ENCODE measurements at places on chromosomes 2 and 18. TPM values are rescaled to one million over a fixed set of nuclear protein-coding genes. Genes with fewer than 3 reads are reported as not detected.

DNA sequence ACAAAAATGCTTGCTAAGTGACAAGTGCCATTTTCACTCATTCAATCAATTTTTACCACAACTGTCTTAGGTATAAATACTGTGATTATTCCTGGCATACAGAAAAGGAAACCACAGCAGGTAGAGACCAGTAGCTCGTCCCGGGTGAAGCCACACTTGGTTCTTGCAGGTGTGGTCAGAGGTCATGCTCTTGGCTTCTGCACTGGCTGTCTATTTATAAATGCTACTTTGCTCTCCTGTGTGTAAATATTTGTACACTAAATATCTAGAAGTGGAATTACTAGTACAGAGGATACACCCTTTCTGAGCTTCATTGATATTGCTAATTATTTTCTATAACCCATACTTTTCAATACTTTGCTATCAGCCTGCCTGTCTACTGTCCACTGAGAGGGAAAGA lies 284.6 kb downstream of the MYT1L start:
- no peaks in the 10 kb centered on the region for H3K36me3 ChIP-seq
- H3K4me3 ChIP-seq: no peak overlapping the region
- no peaks in the 10 kb centered on the region for H3K4me1 ChIP-seq
- no peak for DNase-seq
- H3K27me3 ChIP-seq: no peaks in the 10 kb centered on the region

DNA sequence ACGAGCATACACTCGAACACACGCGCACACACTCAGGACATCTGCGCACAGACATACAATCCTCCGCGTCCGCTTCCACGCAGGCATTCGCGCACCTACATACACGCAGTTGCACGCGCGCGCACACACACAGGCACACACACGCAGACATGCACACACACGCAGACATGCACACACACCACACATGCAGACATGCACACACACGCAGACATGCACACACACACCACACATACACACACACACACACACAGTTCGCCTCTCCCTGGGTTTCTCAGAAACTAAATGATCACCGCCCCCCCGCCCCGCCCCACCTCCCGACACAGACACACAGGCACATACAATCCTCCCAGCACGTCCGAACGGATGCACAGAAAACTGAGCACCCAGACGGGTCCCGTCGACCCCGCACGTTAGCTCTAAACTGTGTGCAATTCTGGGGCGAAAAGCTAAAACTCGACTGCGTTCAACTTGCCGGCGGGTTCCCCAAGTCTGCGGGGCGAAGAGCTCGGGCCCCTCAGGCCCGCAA lies 1.0 kb downstream of the EPHA4 start:
- peak overlapping the region; percentile 78 for H3K27ac ChIP-seq
- peaks cover 19% of the 10 kb centered on the region for H3K4me1 ChIP-seq
- no peaks in the 10 kb centered on the region for H3K36me3 ChIP-seq
- peak overlapping the region; percentile 93 for H3K4me3 ChIP-seq

DNA sequence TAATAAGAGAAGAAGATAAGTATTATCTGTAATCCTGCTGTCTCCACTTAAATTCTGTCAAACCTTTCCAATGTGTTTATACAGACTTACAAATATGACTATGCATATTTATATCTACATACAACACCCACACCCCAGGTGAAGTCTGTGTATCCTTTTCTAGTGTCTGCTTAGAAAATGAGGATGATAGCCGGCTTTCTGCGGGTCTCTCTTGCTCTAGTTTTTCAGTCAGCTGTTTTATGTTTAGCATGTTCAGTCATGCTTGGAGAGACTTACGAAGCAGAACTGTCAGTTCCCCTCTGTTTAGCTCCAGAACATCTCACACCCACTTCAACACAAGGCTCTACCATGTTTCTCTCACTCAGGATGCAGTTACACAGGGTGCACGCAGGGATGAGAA lies 137.3 kb upstream of the NFATC1 start:
- no peak for DNase-seq
- H3K4me1 ChIP-seq: no peaks in the 10 kb centered on the region
- no peaks in the 10 kb centered on the region for H3K27me3 ChIP-seq
- no peak overlapping the region for H3K27ac ChIP-seq
- no peak overlapping the region for H3K4me3 ChIP-seq

GRCh38 chr2:11342551-11343367 lies 1.7 kb downstream of the ROCK2 start:
- DNase-seq: no peak
- H3K4me3 ChIP-seq: peak overlapping the region; percentile 96
- peak overlapping the region; percentile 98 for H3K27ac ChIP-seq
- H3K36me3 ChIP-seq: no peaks in the 10 kb centered on the region
- no peaks in the 10 kb centered on the region for H3K27me3 ChIP-seq

DNA sequence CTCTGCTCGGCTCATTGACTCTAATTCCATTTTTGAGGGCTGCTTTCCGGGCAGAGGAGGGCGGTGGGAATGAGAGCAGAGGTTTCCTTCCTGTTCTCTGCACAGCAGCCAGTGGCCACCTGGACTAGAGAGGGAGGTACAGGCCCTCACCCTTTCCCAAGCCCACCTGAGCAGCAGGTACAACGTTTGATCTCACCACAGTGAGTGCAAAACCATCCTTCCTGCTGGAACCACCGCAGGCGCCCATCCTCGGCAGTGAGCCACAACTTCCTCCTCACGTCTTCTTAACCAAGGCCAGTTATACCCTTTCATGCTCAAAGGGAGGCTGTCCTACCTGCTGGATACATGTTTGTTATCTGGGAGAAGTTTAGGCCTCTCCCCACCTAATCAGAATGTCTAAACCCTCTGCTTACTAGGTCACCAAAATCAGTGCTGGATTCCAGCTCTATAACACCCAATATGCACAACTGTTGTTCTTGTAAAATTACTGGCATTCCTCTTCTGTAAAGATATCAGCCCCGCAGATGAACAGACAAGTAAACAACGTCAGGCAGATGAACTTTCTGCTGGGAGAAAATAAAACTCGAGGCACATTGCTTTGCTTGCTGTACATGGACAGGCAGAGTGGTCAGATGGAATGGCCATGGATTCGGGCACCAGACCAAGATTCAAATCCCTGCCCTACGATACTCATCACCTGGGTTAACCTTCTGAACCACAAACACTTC lies 191.4 kb downstream of the SH3RF3 start:
- DNase-seq: no peak
- H3K36me3 ChIP-seq: no peaks in the 10 kb centered on the region
- no peak overlapping the region for H3K4me3 ChIP-seq

GRCh38 chr2:167271932-167272331 lies 383.7 kb downstream of the XIRP2 start:
- no peaks in the 10 kb centered on the region for H3K4me1 ChIP-seq
- H3K4me3 ChIP-seq: no peak overlapping the region
- no peaks in the 10 kb centered on the region for H3K27me3 ChIP-seq
- DNase-seq: no peak
- no peak overlapping the region for H3K27ac ChIP-seq
- no peaks in the 10 kb centered on the region for H3K36me3 ChIP-seq

DNA sequence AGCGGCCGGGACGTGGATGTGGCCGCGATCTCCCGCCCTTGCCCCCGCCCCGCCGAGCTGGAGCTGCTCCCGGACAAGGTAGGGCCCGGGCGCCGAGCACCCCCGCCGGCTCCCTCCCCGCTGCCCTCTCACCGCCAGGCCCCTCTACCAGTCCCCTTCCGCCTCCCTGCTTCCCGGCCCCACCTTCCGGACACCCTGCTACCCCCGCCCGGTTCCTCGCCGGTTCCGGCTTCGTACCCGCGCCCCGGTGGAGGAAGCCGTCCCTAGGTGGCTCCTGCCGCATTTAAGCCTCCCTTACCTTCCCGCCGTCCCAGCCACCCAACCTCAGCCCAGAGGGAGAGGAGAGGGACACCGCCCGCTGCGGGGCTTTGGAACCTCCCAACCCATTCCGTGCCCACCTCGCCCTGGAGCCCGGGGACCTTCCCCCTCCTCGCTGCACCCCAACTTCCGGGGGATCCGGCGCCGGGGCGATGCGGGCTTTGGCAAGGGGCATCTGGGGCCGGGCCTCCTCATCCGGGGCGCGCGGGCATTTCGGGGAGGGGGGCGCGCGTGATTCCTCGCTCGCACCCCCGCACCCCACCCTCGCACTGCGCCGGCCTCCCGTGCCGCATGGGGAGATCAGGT lies 475 bp downstream of the B3GNT2 start:
- H3K4me1 ChIP-seq: peaks cover 13% of the 10 kb centered on the region
- H3K36me3 ChIP-seq: no peaks in the 10 kb centered on the region
- peak overlapping the region; percentile 80 for H3K27ac ChIP-seq
- no peaks in the 10 kb centered on the region for H3K27me3 ChIP-seq
- peak; percentile 72 for DNase-seq

DNA sequence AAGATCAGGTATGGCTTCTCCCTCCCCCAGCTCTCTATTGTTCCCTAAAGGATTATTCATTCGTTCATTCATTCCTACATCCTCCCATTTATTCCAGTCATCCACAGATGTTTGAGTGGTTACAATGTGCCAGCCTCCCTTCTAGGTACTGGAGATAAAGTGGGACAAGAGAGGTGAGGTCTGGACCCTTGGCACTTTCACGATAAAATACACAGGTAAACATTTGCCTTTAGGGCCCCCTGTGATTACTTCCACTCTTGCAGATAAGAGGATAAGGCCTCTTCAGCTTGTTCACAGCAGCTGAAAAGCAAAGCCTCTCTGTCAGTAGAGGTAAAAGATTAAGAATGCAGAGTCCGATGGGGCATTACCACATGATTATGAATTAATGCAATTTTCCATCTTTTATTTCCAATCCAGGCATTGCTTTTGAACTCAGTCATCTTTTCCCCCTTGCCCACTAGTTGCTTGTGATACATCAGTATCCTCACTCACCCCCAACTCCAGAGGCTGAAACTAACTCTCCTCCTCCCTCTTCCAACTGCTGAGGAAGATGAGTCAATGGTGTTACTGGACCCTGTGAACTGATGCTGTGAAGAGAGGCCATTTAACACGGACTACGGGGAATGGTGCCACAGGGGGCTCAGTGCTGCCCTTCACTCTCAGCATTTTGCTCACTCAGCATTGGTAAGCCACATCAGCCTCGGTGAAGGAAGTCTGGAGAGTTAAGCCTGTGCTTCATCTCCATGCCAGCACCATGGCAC lies 1.1 kb upstream of the DPP4 start:
- DNase-seq: no peak
- no peaks in the 10 kb centered on the region for H3K36me3 ChIP-seq
- H3K4me3 ChIP-seq: no peak overlapping the region
- no peaks in the 10 kb centered on the region for H3K4me1 ChIP-seq
- H3K27ac ChIP-seq: no peak overlapping the region

- peaks cover 44% of the 10 kb centered on the region for H3K4me1 ChIP-seq
- H3K27ac ChIP-seq: peak overlapping the region; percentile 74
- H3K36me3 ChIP-seq: no peaks in the 10 kb centered on the region
- H3K4me3 ChIP-seq: no peak overlapping the region
Observed at GRCh38 chr18:57748770-57749603, 54.1 kb downstream of the ATP8B1 start.

DNA sequence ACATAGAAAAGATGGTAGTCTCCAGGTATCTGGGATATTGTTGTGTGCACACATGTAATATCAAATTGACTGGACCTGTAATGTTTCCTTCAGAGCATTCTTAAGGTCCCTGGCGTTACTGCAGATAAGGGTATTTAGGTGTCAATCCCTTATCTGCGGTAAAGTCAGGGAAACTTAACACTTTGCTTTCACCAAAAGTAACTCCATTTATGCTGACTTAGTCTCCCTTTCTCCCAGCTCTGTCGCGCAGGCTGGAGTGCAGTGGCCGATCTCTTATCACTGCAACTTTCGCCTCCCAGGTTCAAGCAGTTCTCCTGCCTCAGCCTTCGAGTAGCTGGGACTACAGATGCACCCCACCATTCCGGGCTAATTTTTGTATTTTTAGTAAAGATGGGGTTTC lies 1.8 kb downstream of the CNNM3 start:
- H3K27ac ChIP-seq: no peak overlapping the region
- peaks cover 15% of the 10 kb centered on the region for H3K36me3 ChIP-seq
- H3K4me3 ChIP-seq: peak overlapping the region; percentile 93
- DNase-seq: no peak
- peaks cover 55% of the 10 kb centered on the region for H3K4me1 ChIP-seq

DNA sequence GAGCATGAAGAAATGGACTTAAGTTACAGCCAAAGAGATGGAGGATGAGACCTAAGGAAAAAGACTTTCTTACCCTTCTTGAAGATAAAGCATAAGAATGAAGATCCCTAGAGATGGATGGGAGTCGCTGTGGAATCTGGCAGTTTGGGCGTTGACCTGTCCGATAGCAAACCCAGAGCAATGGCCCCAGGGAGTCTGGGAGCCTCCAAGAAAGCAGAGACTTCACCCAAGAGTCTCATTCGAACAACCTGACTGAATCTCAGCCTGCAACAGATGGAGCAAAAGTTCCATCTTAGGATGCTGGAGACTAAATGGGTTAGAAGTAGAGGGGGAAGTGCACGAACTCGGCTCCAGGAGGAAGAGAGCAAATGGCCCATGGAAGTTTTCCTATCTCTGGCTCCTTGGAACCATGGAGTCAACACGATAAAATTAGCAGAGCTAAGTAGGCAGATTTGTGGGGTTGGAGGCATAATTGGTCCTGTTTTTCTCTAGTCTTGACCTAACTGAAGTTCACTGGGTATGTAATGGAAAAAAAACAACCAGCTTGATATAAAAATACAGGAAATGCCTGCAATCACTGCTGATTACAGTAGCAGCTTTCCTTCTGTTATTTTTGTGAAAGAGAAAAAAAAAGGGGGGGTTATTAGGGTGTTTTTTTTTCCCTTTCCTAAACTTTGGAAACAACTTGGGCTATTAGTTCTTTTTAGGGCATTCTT lies 178.4 kb upstream of the EPAS1 start:
- H3K36me3 ChIP-seq: no peaks in the 10 kb centered on the region
- H3K27me3 ChIP-seq: no peaks in the 10 kb centered on the region
- H3K27ac ChIP-seq: peak overlapping the region; percentile 55

DNA sequence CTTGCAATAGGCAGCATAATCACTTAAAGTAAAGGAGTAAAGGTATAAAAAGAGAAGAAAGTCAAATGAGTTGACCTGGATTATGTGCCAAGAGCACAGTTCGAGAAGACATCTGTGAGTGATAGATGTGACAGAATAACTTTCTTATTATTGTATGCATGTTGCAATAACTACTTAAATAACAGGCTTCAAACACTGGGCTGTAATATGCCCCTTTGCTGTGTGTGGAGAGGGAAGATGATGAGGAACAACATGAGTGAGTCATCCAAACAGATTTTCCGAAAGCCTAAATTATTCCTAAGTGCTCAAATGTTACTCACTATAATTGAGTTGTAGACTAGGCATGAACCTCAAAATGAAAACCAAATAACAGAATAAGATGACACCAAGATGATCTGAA lies 328.1 kb downstream of the EXOC6B start:
- no peak overlapping the region for H3K4me3 ChIP-seq
- no peak for DNase-seq
- no peaks in the 10 kb centered on the region for H3K4me1 ChIP-seq
- H3K36me3 ChIP-seq: peaks cover 8% of the 10 kb centered on the region

DNA sequence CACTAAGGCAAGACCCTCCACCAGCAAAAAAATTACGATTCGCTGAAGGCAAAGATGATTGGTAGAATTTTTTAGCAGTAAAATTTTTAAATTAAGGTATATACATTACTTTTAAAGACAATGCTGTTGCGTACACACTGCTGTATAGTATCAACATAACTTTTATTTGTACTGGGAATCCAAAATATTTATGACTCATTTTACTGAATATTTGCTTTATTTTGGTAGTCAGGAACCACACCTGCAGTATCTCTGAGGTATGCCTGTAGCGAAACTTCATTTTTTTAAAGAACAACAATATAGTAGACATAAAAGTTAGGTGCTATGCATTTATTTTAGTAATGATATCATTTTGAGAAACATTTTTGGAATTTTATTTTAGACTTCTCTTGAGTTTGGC lies 57.8 kb downstream of the GALNT1 start:
- no peak for DNase-seq
- no peaks in the 10 kb centered on the region for H3K36me3 ChIP-seq
- H3K4me3 ChIP-seq: no peak overlapping the region
- H3K4me1 ChIP-seq: peaks cover 10% of the 10 kb centered on the region

Gene MYO3B
- not detected for total RNA-seq

Gene MC4R
- total RNA-seq: not detected

Gene ATAD2B
- 8.0 TPM for total RNA-seq

Gene TEKT4
- total RNA-seq: 0.17 TPM

Gene CD226
- 0.66 TPM for total RNA-seq

Gene TIA1
- total RNA-seq: 32.4 TPM

All from psoas muscle (tissue), 8 donors.